WERI-Rb-1 (cell line): ENCODE measurements at places on chromosomes 12 and 14.

DNA sequence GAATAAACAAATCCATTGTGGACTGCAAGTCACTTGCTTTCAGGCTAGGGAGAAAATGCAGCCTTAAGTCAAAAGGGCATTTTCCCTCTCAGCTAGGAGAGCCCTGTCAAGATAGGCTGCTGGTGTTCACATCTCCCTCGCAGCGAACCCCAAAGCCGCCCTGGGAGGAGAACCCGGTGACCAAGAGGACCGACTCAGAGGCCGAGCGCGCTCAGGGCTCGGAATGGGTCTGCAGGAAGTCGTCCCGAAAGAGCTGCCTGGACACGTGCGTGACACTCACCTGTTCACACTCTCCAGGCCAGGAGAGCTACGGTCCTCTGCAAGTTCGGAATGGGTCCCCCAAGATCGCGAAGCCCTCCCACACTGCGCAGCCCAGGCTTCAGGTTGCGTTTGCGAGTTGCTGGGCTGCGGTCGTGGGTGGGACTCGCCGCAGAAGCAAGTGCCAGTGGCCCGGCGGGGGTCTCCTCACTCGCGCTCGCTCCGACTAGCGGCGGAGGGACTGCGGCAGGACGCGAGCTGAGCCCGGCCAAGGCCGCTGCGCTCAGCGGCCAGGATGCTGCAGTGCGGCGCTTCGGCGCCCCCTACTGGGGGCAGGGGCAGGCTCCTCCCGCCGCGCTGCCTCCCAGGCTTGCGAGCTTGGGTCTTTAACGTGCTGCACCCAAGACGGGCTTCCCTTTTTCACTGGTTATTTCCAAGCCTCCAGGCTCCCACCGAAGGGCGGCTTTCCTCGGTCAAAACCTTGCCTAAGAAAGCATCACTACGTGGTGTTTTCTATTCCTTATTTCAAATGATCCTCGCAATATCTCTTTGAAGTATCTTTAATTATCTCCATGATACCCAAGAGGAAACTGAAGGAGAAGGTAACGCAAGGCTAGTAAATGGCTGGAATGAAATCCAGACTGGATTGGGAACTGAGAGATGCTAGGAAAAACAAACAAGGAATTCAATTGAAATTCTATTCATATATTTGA, at the start of gene RERG:
TSS of gene RERG (minus strand) at position 503 of the 971 bp plus-strand sequence. CDS start 3,928 bp downstream, outside the sequence.
- peak; percentile 86 for DNase-seq

GRCh38 chr14:77316872-77317301, 3.8 kb downstream of the POMT2 start:
- DNase-seq = no peak

DNA sequence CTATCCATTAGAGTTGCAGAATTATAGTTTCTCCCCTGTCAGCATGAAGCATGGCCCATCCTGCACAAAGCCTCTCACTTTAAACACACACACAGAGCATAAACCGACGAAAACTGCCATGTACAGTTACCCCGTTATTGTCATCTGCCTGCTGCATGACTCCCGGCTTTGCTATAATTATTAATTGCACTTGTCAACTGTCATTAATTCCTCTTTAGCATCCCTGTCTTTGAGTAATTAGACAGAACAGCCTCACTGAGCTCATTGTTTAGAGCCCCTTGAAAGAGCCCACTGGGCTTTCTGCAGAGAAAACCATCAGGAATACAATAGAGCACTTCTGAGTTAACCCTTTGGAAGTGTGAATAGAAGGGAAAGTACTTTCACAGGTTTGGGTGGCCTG, 307.2 kb upstream of the SOX5 start:
- DNase-seq = no peak

GRCh38 chr12:47975036-47975620, 11.7 kb downstream of the TMEM106C start:
- no peak for DNase-seq

- DNase-seq = peak; percentile 69
These were observed 125.8 kb upstream of the AVPR1A start for GRCh38 chr12:63276537-63277365.
